ENCODE measurements at places on chromosomes 3 and 15.

DNA sequence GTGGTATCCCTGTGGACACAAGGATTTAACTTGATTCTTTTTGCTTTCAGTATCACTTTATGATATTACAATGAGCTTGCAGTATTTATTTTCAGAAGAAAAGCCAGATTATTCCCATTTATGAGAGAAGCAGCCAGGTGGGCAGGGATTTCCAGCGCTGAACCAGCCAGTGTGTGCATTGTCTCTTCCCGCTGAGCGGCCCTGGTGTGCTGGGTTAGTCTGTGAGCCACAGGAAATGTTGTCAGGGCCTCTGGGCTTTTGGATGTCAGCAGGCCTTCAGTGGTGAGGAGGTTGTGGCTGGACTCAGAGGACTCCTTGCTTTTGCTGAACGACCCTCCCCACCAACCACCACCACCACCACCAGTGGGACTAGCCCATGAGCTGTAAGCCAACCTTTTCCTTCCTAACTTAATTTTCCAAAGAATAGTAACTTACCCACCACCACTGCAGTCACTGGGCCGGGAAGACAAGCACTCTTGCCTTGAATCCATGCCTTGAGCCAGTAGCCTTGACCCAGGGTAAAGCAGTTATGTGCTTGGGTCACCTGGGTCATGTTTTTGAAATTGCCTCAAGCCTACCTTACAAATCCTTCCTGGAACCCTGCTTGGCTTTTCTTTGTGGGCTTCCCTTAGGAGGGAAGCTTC lies 33.1 kb downstream of the FLNB start:
- no peak for DNase-seq

- no peak for DNase-seq
Measured at GRCh38 chr15:48469271-48469670, 138.0 kb downstream of the DUT start.

GRCh38 chr3:8987645-8988383 lies 24.5 kb upstream of the RAD18 start:
- peak; percentile 10 for DNase-seq

DNA sequence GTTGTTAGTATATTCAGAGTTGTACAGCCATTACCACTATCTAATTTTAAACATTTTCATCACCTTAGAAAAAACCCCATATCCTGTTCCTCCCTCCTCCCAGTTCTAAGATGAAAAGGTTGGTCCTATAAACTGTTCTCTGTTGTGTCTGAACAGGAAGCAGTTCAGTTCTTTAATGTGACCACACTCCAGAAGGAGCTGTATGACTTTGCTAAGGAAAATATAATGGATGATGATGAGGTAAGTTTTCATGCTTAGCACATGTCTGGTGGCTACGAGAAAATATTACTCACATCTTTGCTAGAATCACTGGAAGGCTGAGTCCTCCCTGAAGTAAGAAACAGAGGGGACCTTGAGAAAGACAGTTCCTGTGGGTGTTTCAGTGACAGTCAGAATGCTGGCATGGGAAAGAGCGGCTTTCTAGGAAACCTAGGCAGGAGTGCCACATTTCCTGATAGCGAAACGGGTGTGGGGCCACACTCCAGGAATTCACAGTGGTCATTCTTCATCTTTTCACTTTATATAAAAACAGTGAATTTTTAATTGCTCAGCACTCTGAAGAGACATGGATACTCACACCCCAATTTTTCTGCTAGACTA lies 20.3 kb downstream of the CRTAP start:
- DNase-seq, result no peak

- DNase-seq, result no peak
Measured at GRCh38 chr15:99409097-99409473, 156.7 kb upstream of the MEF2A start.

- DNase-seq, result no peak
Measured at GRCh38 chr15:58525991-58526421, 94.2 kb downstream of the LIPC start.

- DNase-seq, result no peak
Measured at GRCh38 chr3:147360646-147361453, 45.5 kb downstream of the ZIC4 start.

GRCh38 chr3:29065211-29065785 lies 215.6 kb upstream of the RBMS3 start:
- no peak for DNase-seq

DNA sequence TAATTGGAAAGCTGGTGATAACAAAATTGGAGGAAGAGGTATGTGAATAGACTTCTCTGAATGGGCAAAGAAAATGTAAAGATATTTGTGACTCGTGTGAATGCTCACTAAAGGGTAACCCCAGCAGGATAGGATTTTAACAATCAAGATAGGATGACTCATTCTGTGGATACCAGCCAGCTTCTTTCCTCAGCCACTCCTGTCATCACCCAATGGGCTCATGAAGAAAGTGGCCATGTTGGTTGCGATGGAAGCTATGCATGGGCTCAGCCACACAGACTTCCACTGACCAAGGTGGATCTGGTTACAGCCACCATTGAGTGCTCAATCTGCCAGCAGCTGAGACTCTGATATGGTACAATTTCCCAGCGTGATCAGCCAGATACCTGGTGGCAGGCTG lies 40.9 kb downstream of the STRIT1 start:
- no peak for DNase-seq

DNA sequence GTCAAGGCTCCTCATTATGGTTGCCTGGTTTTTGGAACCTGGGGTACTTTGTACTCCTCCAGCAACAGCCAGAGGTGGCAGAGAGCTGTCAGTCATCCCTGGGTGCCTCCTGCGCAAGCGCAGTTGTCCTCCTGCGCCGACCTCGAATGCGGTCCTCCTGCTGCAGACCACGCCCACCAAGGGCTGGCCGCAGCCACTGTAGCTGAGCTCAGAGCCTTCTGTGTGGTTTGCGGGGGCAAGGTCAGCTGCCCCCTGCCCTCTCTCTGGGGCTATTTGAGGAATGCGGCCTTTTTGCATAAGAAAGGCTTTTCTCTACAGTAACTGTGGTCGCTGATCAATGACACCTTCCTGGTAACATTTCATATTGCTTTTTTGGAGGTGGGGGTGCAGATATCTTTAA lies 131.3 kb upstream of the SNRPN start:
- no peak for DNase-seq

GRCh38 chr3:64121750-64122311 lies 98.5 kb upstream of the PSMD6 start:
- no peak for DNase-seq

DNA sequence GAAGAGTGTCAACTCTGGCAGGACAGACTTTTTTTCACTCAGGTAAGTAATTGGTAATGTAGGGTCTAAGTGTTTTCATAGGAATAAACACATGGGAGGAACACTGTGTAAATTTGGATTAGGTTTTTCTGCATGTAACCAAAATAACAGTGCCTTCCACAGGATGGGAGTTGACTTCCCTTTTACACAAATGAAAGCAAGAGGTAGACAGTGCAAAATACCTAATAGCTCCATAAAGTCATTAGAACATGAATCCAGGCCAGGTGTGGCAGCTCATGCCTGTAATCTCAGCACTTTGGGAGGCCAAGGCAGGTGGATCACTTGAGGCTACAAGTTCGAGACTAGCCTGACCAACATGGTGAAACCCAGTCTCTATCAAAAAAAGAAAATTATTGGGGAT lies 25.5 kb upstream of the MYO1E start:
- no peak for DNase-seq

GRCh38 chr15:60835974-60836373 lies 357.0 kb upstream of the ICE2 start:
- no peak for DNase-seq

- no peak for DNase-seq
Measured at GRCh38 chr15:39336926-39337325, 244.0 kb upstream of the THBS1 start.

- DNase-seq, result no peak
Measured at GRCh38 chr3:4814305-4814903, 164.8 kb upstream of the BHLHE40 start.

DNA sequence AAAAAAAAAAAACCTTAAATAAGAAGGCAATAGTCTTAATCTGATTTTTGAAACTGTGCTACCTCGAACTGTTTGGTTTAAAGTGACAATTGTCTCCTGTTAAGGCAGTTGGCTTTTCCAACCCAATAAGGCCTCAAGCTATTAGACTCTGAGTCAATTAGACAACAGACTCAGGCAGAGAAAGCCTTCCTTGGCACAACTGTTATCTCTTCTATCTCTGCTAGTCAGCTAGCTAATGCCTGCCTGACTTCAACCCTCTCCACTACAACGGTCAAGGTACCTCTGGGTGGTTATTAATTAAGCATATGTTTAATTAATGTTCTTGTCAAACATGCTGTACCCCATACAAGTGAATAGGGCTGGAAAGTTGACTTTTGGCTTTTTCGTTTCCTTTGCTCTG lies 110.2 kb upstream of the NLGN1 start:
- no peak for DNase-seq

- DNase-seq, result no peak
Measured at GRCh38 chr15:44094781-44095180, 100.3 kb downstream of the FRMD5 start.

GRCh38 chr3:30493911-30494311 lies 112.5 kb upstream of the TGFBR2 start:
- DNase-seq, result no peak

DNA sequence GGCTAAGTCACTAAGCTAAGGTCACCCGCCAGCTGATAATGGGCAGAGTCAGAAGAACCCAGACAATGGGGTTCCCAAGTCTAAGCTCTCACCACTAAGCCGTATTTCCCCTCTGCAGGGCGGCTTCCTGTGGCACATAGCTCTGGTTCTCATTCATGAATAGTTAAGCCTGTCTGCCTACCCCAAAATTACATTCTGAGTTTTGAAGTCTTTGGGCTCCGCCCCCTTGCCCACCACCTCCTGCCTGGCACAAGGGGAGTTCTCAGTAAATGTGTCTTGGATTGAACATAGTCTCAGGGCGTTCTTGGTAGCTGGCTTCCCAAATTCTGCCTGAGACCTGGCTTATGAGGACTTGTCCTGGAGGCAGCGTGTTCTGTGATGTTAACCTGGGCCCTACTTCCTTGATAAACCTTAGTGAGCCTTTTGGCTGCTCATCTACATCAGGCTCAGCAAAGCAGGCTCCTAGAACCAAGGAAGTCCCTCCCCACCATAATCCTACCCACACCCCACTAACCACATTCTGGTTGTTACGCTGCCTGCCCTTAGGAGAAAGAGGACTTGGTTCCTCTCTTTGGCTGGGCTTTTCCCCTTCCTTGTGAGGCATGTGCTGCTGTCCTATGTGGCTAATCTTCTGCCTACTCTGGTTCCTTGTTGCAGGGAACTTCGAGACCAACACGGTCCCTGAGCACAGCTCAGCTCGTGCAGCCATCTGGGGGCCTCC lies 54.9 kb downstream of the STARD5 start:
- DNase-seq, result no peak

DNA sequence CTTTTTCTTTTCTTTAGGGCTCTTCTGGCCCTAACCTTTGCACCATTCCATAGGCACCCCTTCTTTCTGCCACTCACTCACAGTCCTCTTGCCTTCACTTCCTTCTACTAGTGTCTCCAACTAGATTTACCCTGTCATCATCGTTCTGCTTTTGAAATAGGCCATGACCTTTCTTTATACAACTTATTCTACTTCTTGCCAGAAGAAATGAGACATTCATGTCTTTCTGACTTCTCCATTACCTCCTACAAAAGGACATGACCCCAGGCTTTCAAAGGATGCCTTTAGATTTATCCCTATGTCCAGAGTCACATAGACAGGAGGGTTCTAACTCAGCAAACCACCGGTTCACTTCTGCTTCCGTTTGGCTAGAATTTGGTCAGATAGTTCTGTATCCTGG lies 336.4 kb upstream of the LRRFIP2 start:
- DNase-seq, result no peak

- DNase-seq, result no peak
Measured at GRCh38 chr3:47385007-47385406, 4.2 kb downstream of the PTPN23 start.

DNA sequence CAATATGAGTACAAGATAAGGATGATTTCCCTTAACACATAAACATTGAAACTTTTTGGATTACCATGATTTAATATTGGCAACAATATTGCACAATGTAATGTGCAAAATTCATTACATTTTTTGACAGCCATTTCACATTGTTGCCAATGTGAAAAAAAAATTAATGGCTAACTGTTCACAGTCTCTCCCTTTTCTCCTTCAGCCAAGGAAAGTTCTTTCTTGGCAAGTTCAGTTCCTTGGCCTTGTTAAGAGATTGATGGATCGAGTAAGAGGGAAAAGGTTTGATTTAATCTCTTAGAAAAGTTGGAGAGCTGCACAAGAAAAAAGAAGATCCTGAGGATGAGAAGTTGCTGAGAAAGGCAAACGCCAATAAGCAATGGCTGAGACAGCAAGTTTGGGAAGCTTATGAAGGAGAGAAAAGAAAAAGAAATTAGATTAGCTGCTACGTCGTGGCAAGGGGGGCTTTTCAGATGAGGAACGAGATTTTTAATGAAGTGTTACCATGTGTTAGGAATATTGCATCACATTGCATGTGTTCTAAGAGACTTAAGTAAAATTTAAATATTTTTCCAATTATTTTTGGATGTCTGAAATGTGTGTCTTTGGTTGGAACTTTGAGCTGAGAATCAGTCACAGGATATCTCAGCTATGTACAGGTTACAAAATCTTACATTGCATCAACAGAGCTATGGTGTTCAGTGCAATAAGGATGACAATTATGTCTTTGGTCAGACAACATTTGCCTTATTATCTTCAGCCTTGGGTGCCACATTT lies 61.4 kb upstream of the ZNF280D start:
- no peak for DNase-seq

- DNase-seq, result no peak
Measured at GRCh38 chr15:34794590-34795206, 651 bp downstream of the ACTC1 start.

All from stimulated activated CD8-positive, alpha-beta memory T cell treated with anti-CD3 and anti-CD28 coated beads, Interleukin-4, amount 100 ng/mL, for 1 hour (primary cell).